NCI-H1417 treated with DMSO at 0.1 percent for 48 hours (cell line): ENCODE measurements at places on chromosomes 3 and 15.
A peak's percentile ranks its signal among the peaks of the same experiment; 100 is the strongest.

GRCh38 chr15:61390138-61390537, 161.0 kb upstream of the RORA start:
- DNase-seq: no peak

- DNase-seq: no peak
Observed at GRCh38 chr3:149604125-149604875, 53.5 kb downstream of the WWTR1 start.

DNA sequence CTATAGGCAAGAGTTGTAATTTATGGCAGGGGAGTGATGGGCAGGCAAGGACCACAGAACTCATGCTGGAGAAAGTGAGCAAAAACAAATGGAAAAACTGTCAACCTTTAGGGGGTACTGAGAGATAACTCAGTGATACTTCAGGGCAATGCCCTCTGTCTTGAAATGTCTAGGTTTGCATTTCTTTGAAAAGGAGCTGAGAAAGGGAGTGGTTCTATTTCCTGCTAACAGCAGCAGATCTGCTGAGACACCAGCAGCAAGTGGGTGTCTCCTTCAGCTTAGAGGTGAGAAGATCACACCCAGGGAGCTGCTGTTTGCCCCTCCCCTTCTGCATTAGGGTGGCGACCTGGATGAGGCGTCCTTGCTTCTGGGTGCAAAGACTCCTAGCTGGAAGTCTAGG, 42.3 kb upstream of the XIRP1 start:
- no peak for DNase-seq

- DNase-seq: no peak
Observed at GRCh38 chr3:54014067-54014466, 108.3 kb upstream of the CACNA2D3 start.

DNA sequence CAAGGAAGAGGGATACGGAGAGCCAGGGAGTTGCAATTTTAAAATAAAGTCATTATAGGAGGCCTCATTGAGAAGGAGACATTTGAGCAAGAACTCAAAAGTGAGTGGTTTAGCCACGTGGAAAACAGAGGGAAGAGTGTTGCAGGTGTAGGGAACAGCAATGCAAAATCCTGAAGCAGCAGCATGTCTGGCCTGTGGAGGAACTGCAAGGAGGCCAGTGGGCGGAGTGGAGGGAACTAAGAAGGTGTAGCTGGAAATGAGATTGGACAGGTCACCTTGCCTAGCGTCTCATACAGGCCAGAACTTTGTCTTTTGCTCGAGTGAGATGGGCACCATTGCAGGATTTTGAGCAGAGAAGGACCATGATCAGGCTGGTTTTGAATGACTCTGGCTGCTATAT, 34.9 kb downstream of the SAXO2 start:
- no peak for DNase-seq

GRCh38 chr15:78438619-78439285, 736 bp downstream of the IREB2 start:
- no peak for DNase-seq

GRCh38 chr15:100710222-100710621, 107.8 kb downstream of the ASB7 start:
- DNase-seq: no peak

- no peak for DNase-seq
Observed at GRCh38 chr3:197139586-197139985, 110.0 kb upstream of the MELTF start.

GRCh38 chr3:194158942-194159439, 23.0 kb downstream of the HES1 start:
- no peak for DNase-seq

- no peak for DNase-seq
Observed at GRCh38 chr3:40768536-40768935, 243.8 kb downstream of the ZNF621 start.

DNA sequence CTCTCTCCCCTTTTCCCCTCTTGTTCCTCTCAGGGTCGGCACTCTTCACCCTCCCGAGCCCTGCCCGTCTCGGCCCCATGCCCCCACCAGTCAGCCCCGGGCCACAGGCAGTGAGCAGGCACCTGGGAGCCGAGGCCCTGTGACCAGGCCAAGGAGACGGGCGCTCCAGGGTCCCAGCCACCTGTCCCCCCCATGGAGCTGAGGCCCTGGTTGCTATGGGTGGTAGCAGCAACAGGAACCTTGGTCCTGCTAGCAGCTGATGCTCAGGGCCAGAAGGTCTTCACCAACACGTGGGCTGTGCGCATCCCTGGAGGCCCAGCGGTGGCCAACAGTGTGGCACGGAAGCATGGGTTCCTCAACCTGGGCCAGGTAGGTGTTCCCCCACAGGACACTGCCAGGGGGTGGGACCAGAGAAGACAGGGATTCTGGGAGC, 7.2 kb downstream of the FURIN start:
- DNase-seq: no peak

DNA sequence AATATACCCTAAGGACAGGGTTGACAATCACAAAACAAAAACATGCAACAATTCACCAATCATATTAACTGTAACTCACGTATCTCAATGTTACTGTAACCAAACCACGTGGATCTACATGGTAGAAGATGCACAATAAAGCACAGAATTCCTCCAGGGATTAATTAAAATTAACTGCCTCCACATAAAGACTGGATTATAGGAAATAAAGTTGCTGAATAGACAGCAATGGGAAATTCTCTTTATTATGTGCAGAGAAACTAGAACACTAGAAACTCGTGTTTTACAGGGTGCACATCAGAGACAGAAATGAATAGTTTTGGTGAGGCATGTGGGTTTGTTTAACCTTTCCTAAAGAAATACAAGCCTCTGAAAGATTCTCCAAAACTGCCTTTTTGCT, 696.3 kb downstream of the EPHA3 start:
- no peak for DNase-seq

GRCh38 chr15:80890341-80891005, 99.1 kb downstream of the MESD start:
- no peak for DNase-seq

GRCh38 chr15:76335307-76336253, 993 bp upstream of the ISL2 start:
- DNase-seq: no peak

GRCh38 chr3:142656575-142656974, 60.4 kb downstream of the PLS1 start:
- DNase-seq: no peak

DNA sequence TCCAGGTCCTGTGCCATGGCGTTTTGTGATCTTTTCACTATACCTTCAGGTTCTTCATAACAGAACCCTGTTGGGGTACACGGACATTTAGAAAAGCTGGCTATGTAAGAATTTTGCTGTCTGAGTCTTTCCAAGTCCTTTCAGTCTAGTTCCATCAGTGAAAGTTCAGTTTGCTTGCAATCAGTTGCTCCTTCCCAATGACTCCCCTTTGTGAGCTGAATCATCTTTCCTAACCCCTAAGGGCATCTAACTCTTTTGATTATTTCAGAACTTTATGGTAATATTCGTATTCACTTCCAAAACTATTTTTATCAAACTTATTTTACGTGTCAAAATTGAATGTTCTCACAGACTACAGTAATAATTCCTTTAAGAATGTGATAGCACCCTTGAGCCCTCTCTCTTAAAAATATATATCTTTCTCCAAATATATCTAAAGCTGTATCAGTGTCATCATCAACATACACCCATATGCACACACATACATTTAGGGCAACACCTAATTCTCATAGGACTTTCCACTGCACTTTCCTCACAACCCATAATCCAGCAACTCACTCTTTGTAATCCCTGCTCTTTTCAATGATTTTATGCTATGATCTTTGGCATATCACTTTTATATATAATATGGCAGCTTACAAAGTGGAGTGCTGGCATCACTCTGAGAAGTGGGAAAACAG, 263.7 kb downstream of the GBE1 start:
- no peak for DNase-seq

DNA sequence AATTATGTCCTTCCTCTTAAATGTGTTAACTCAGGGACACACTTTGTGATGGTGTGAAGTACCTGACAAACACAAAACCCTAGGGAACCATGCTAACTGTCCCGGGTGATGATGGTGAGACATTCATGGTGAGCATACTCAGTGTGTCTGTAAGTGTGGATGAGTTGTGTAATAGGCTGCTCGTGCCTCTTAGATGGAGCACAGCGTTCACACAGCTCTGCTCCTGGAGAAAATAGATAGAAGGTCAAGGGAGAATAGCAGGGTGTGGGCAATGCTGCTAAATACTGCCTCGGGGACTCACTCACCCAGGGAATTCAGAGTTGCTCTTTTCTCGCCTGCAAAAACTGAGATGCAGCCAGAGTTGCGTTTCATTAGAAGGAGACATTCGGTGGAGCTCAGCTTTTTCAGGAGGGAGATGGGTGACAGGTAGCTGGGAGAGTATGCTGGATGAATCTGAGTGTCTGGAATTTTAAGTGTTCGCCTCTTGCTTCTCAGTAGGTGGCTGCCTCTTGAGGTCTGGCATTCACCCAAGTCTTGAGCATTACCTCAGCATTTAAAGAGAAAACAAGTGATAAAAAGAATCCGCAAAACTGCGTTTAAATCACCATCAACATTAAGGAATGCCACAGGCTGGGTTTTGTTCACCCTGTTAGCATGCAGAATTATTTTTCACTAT, 813.2 kb downstream of the AGBL1 start:
- peak; percentile 27 for DNase-seq

GRCh38 chr15:79430901-79431635, 1.1 kb upstream of the MINAR1 start:
- DNase-seq: no peak

DNA sequence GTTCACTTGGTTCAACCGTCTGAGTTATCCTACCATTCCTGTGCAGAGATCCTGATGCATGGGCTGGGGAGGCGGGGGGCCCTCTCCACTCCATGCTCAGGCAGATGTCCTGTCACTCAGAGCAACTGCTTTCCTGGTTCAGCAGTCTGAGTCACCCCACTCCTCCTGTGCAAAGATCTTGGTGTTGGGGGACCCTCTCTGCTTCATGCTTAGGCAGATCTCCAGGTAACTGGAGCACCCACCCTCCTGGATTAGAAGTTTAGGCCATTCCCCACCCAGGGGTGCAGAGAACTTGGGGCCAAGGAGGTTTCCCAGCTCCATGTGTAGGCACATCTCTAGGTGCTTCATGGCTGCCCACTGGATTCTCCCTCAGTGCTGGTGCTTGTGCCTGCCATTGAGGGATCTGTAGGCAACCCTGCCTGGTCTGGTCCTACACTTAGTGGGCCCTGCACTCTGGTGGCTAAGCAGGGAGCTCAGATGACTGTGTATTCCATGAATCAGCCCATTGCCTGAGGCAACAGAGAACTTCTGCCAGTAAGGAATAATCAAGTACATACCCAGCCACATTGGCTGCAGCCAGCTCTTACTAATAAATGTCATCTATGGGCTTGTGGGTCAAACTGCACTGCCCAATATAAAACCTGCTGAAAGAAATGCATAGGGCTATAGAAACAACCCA, 465.4 kb upstream of the THBS1 start:
- DNase-seq: no peak

- DNase-seq: no peak
Observed at GRCh38 chr15:41934843-41935242, 37.5 kb downstream of the EHD4 start.

- DNase-seq: no peak
Observed at GRCh38 chr15:93253681-93254080, 164.7 kb upstream of the RGMA start.

- DNase-seq: no peak
Observed at GRCh38 chr3:57646723-57647122, 46.2 kb downstream of the DENND6A start.

- DNase-seq: no peak
Observed at GRCh38 chr15:49979705-49980382, 139.2 kb downstream of the ATP8B4 start.

DNA sequence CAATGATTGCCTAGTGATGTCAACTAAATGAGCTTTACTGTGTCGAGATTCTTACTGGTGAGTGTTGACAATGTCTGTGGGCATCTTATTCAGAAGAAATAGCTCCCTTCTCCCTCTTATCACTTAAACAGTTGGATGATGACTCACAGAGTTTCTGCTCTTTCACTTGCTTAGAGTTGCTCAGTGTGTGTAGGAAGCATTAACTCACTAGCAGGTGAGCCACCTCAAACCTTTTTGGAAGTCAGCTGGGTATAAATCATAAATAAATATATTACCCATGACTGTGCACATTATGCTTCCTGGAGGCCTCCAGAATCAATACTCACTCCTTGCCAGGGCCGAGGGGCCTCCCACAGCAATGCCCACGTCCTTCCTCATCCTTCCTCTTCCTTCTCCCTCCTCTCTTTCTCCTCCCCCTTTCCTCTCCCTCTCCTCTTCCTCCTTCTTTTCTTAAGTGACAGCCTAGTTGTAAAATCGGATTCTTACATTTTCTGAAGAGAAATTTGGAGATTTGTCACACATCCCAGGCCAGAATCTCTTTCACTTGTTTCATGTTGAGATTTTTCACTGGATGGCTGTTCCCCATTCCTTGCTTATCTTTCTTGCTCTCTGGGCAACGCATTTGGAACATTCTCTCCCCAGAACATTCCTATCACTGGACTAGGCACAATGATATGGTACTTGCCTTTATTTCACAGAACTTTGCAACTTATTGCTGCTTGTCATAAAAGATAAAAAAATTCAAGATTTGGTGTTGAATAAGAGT, 17.5 kb downstream of the SHC4 start:
- DNase-seq: no peak

GRCh38 chr3:113575206-113575605, 42.9 kb downstream of the SIDT1 start:
- DNase-seq: no peak

DNA sequence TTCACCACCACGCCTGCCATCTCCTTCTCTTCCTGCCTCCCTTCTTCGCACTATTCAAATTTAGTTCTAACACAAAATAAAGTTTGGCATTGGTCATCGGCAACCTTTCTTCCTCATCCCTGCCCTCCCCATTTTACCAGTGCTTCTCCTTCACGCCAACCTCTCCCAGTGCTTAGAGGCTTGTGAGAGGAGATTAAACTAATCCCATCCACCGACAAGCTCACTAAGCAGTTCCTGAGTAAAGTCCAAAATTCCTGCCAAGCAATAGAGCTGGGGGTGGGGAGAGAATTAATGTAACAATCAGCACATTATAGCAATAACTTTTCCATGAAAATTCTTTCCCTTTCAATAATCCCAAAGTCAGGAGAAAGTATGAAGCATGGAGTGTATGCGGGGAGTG, 157.4 kb upstream of the GMNC start:
- DNase-seq: no peak

GRCh38 chr3:156859578-156859977, 33.4 kb downstream of the LEKR1 start:
- no peak for DNase-seq

GRCh38 chr3:151384741-151385174, at the start of gene P2RY12:
Gene P2RY12, minus strand, starts transcription at chr3:151384753. Its CDS starts 45,908 bp downstream, at chr3:151338845.
- DNase-seq: no peak

DNA sequence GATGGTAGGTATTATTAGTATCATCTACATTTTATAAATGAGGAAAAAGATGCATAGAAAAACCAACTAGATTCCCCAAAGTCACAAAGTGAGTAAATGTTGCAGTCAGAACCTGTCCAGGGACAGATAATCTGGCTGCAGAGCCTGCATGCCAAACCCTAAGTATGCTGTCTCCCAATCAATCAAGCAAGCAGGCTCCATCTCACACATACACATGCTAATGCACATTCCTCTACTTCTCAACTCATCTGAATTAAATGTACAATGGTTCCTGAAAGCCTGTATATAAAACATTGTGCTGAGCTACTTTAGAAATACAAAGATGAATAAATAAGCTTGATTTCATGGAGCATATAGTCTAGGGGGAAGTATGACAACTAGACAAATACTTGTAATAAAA, 101.0 kb downstream of the CBLB start:
- DNase-seq: no peak
